ENCODE measurements at places on chromosomes 1 and 21.

- DNase-seq, result no peak
Observed at GRCh38 chr1:108152782-108153222, 47.3 kb downstream of the SLC25A24 start.

- DNase-seq, result peak; percentile 7
Observed at GRCh38 chr1:27292106-27292505, 29.9 kb upstream of the TMEM222 start.

- DNase-seq, result no peak
Observed at GRCh38 chr1:67536957-67537666, 106.9 kb upstream of the SERBP1 start.

DNA sequence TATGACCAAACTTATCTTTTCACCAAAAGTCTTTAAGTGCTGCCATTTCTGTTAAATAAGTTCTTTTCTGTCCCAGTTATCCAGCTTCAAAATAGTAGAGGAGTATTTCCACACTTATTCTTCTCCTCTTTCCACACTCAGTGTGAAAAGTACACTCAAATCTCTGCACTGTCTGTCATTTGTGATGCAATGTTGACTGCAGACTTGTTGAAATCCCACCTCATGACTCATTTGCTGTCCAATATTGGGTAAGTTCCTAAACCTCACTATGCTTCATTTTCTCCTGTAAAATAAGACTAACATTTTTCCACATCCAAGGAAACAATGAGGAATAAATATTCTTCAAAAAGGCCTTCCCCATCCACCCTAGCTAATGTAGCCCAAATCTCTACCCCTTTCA, 17.5 kb downstream of the LRRIQ3 start:
- peak; percentile 33 for DNase-seq

DNA sequence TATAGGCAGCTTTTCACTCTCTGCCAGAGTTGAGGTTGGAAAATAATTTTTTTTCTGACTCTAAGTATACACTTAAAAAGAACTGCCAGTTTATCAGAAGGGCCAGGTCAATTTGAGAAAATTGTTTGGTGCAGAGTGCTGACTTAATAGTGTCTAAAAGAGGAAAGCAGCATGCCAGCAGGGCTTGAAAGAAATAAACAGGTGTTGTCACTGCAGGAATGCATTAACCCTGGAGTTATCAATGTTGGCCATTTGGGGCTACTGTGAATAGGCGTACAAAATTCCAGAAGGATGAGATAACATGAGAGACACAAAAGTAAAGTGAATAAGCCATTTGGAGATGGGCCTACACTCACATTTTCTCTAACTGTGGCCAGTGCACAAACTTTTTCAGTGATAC, 220.6 kb upstream of the PLD5 start:
- no peak for DNase-seq

DNA sequence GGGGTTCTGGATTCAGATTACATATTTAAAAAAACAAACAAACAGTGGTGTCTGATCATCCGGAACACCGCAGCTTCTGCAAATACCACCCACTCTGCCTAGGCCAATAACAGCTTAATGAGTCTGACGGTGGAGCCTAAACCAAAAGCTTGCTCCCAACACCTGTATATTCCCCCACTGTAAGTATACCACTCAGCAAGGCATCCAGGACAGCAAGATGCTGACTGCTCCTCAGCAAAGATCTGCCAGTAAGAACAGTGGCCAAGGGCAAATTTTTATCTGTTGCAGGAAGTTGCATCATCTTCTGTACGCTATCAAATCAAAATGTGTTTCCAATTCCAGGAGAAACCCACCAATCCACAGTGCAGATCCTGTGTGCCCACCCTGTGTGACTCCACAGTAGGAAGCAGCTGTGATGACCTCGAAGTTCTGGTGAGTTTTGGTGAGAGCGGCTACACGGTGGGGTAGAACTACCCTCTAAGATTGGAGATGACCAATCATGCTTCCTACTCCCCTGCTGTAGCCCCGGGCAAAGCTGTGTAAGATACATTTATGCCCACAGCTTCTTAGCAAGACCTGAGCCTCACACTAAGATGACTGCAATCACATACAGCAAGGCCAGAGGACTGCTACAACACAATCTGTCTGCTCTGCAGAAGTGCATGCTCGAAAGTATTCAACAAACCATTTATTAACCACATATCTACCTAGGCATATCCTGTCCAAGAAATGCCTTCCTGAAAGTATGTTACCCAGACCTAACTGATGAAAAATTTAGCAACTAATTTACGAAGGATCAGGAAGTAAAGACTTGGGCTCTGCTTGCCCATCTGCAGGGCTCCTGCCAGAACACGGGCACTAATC, 30.5 kb downstream of the SIPA1L2 start:
- peak; percentile 60 for DNase-seq

DNA sequence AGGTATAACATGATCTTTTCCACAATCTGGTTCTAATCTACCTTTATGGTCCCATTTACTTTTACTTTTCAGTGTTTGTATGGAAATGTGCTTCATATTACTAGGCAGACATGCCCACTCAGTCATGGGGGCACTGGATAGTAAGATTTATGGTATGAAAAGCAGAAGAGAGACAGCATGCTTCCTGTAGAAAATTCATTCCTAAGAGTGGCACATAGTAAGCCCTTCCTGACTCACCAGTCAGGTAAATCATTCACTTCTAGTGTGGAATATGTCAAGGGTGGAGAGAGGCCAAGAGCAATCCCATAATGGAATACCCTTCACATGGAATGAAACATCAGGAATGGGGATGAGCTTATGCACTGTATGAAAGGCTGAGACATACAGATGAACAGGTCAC, 49.5 kb upstream of the BCL10 start:
- no peak for DNase-seq

- DNase-seq, result peak; percentile 2
Observed at GRCh38 chr1:73783352-73783751, 414.6 kb downstream of the LRRIQ3 start.

- DNase-seq, result peak; percentile 45
Observed at GRCh38 chr1:59453297-59453968, 156.5 kb downstream of the FGGY start.

GRCh38 chr1:200028586-200029034, 1.1 kb downstream of the NR5A2 start:
- DNase-seq, result no peak

- peak; percentile 60 for DNase-seq
Observed at GRCh38 chr1:41633764-41634163, 149.3 kb upstream of the EDN2 start.

DNA sequence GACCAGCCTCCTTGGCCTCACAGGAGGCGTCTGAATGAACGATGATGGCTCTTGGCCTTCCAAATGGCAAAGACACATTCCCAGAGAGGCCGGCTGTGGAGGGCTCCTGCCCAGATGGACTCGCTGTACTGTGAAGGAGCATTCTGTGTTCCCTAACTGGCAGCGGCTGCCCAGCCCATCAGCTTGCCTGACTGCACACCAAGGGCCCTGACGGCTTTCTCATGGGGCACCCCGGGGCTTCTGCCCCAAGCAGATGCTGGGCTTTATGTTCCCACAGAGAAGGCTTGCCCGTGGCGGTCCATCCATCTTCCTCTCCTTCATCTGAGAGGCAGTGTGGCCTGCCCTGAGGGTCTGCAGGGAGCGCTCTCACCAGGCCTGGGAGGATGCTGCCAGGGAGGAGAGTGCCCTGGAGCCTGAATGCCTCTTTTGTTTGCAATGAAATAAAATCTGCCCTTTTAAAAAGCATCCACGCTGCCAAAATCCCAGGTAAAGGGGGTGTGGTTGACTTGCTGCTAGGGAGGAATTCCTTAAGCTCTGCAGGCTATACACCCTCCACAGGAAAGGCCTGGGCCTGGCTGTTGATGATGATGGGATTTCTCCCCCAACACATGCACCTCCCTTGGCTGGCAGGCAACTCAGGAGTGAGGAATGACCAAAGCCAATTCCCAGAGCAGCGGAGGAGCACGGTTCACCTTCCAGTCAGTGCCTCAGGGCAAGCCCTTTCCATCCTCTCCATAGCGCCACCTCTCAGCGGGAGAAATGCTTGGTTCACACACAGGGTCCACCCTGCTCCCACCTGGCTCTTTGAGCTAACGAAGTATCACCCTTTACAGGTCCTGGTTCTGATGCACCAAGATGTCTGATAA, 84.6 kb upstream of the SSX2IP start:
- DNase-seq, result no peak
